HCEC 1CT (cell line): ENCODE measurements at places on chromosomes 2 and 18.

- no peak for DNase-seq
Measured at GRCh38 chr18:57812126-57812477, 9.0 kb upstream of the ATP8B1 start.

GRCh38 chr2:95034221-95034620 lies 8.7 kb downstream of the MAL start:
- DNase-seq = no peak

DNA sequence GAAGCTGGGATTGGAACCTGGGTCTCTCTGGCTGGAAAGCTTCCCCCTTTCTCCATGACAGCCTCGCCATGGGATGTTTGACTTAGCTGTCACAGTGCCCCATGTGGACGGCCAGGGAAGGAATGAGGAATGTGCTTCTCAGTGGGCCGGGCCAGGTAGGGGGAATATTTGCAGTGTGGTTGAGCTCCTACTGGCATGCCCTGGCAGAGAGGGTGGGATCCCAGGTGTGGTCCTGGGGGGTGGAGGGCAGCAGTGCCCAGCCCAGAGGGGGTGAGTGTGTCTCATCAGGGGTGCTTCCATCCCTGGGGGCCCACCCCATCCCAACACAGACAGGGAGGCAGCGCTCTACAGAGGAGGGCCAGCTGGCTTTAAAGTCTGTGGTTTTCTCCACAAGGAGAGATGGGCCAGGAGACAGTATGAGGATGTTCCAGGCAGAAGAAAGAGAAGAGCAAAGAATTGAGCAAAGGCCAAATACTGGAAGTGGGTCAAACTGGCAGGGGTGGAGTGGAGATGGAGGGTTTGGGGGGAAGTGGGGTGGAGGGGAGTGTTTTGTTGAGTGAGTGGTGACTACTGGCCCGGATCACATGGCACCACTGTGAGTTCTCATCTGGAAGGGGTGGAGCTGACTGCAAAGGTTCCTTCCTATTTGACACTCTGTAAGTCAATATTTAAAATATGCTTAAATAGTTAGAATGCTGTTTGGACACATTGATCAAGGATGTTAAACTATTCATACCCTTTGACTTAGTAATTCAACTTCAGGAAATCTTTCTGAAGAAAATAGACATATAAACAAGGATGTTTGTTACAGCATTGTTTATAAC lies 94.0 kb downstream of the MYCN start:
- DNase-seq = no peak

DNA sequence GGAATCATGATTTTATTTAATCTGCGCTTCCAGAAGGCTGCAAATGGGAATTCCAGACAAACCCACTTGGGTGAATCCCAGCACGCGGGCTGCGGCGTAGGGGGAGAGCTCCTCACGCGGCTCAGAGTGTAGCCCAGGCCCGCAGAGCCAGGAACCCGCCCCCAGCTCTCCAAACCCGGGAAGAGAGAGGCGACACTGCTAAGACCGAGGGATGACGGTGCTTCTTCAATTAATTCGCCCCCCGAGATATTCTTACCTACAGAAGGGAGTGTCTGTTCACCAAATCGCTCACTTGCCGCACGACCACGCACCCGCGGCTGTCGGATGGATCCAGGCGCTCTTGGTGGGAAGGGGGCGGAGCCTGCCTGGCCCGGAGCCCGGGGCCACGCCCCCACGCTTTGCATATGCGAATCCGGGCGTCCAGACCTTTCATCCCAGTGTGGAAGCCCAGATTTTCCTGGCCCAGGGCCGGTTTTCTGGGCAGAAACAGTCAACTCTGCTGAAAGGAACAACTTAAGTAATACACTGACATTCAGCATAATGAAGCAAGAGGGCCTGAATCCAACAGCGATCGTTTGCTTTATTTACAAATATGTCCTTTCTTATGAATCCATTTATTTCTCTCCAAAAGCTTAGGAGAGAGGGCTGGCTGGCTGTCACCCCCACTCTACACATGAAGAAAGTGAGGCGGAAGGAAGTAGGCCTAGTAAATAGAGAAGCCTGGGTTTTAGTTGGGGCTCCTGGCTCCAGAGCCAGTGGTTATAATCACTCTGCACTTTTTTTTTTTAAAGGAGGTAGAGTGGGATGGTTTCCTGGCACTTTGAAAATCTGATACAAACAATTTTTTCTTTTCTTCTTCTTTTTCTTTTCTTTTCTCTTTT lies at the start of gene SLC19A3:
SLC19A3 (minus strand) TSS at position 342 of the 881 bp plus-strand sequence. CDS start 15,710 bp downstream, outside the sequence.
- peak; percentile 59 for DNase-seq

DNA sequence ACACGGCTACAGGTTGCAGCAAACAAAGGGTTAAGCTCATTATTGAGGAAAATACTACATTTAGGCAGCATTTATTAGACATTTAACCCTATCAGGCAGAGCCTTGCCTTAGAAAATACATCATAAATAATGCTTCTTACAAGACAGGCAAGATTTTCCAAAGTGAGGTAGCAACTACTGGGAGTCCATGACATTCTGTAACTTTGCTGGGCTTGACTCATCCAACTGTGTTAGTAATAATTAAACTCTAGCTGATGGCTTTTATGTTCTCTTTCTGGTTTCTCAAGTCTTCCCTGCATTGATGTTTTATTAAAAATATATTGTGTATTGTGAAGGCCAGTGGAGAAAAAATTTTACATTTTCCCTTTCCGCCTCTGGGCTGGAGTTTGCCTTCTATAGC lies 291.3 kb downstream of the AFF3 start:
- DNase-seq = no peak

- no peak for DNase-seq
Measured at GRCh38 chr2:97931118-97931857, 64.5 kb downstream of the TMEM131 start.

- DNase-seq = no peak
Measured at GRCh38 chr2:216418981-216419380, 6.7 kb downstream of the SMARCAL1 start.

DNA sequence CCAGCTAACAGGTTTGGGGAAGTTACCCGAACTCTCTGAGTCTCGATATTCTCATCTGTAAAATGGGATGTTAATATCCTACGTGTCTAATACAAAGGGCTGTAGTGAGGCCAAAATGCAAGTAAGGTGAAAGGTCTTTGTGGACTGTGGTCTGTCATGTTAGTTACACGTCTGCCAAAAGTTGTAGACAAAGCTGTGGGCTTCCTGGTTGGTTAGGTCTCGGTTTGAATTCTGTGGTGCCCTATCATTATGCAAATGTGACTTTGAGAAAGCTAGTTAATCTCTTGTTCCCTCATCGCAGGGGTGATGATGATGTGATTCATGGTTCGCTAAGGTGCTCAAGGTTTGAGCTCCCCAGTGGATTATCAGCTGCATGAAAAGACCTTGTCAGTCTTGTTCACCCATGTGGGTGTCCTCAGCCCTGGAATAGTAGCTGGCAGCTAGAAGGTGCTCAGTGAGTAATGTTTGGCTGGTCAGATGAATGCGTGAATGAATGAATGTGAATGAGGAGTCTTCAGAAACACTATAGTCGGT lies 23.1 kb downstream of the TRIB2 start:
- no peak for DNase-seq

GRCh38 chr2:171345971-171346722 lies 87.6 kb downstream of the METTL8 start:
- DNase-seq = no peak

GRCh38 chr2:82826437-82826836 lies 1632.6 kb downstream of the SUCLG1 start:
- no peak for DNase-seq
